ENCODE measurements at places on chromosomes 13 and 19. TPM values are rescaled to one million over a fixed set of nuclear protein-coding genes. Genes with fewer than 3 reads are reported as not detected.
A peak's percentile ranks its signal among the peaks of the same experiment; 100 is the strongest.

DNA sequence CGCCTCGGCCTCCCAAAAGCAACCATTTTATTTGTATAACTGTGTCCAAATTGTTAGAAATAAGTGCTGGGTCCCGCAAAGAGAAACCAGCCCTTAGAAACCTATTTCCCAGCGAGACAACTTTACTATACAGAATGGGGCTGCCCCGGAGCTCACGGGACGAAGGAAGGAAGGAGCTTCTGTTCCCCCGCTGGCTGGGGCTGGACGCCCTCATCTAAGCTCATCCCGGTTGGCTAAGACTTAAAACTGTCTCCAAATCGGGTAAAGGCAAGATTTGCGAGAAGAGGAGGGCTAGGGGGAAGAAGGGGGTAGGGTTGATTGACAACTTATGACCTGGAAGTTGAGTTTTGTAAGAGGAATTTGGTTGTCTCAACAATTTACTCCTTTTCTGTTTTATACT is 12.3 kb upstream of the BSG start:
- no peak for DNase-seq

- no peak for DNase-seq
Measured at GRCh38 chr19:16023146-16023915, 53.0 kb upstream of the TPM4 start.

DNA sequence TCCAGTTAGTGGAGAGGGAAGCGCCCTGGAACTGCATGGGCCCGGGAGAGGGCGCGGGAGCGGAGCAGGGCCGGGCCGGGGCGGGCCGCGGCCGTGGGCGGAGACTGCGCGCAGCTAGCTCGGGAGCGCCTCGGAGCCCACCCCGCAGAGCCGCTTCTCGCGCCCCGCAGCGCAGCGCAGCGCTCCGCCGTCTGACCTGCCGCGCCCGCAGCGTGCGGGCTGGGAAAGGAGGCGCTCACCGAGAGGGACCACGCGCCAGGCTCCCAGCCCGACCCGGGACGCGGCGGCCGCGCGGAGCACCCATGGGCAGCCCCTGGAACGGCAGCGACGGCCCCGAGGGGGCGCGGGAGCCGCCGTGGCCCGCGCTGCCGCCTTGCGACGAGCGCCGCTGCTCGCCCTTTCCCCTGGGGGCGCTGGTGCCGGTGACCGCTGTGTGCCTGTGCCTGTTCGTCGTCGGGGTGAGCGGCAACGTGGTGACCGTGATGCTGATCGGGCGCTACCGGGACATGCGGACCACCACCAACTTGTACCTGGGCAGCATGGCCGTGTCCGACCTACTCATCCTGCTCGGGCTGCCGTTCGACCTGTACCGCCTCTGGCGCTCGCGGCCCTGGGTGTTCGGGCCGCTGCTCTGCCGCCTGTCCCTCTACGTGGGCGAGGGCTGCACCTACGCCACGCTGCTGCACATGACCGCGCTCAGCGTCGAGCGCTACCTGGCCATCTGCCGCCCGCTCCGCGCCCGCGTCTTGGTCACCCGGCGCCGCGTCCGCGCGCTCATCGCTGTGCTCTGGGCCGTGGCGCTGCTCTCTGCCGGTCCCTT is at the start of gene MLNR:
Gene MLNR (plus strand): TSS at position 303 of the 820 bp plus-strand sequence. CDS start 0 bp downstream, at position 303.
- DNase-seq, result no peak

- no peak for DNase-seq
Measured at GRCh38 chr13:21344662-21345176, 114.4 kb downstream of the ZDHHC20 start.

DNA sequence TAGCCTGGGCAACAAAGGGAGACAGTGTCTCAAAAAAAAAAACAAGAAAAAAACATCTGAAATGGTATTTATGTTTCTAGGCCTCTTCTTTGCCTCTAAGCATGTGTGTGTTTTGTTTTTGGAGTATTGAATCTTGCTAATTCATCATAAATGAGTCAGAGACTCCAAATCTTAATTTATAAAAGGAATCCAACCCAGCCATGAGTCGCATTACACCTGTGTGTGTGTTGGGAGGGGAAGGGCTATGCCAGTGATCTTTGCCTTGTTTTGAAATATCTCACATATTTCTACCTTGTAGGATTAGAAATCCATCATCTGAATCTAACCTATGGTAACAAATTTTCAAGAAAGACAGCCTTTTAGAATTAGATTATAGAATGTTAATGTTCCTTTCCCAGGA is 4.0 kb downstream of the ZNF331 start:
- no peak for DNase-seq

- no peak for DNase-seq
Measured at GRCh38 chr13:20828539-20829364, 55.0 kb upstream of the EEF1AKMT1 start.

DNA sequence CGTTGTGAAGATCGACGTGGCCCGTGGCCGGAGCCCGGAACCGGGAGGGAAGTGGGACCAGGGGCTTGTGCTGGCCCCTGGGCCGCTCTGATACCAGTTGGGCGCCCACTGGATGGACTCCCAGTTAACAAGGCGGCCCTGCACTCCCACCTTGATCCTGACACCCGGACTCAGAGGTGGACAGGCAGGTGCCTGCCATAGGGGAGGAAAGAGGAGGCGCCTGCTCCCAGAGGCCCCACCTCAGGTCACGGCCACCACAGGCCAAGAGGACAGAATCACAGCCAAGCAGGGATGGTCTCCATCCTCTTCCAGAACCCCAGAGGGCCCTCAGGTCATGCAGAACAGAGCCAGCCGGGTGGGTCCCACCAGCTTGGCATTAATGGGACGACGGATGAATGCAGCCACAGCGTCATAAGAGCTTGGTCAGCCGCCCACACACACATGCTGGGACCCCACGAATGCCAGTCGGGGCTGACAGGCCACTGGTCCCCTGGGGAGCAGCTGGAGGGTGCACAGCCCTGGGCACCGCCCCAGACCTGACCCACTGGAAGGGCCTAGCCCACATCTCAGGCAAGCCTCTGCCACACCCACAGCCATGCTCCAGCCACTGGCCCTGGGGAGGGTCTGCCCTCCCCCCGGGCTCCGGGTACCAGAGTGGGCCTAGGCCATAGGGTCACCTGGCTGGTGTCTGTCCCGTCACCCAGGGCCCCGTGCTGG is 9.6 kb upstream of the KLF16 start:
- DNase-seq, result no peak

GRCh38 chr19:10603084-10603872 is 16.2 kb upstream of the AP1M2 start:
- DNase-seq, result no peak

- no peak for DNase-seq
Measured at GRCh38 chr19:48874303-48875135, 2.3 kb downstream of the PPP1R15A start.

DNA sequence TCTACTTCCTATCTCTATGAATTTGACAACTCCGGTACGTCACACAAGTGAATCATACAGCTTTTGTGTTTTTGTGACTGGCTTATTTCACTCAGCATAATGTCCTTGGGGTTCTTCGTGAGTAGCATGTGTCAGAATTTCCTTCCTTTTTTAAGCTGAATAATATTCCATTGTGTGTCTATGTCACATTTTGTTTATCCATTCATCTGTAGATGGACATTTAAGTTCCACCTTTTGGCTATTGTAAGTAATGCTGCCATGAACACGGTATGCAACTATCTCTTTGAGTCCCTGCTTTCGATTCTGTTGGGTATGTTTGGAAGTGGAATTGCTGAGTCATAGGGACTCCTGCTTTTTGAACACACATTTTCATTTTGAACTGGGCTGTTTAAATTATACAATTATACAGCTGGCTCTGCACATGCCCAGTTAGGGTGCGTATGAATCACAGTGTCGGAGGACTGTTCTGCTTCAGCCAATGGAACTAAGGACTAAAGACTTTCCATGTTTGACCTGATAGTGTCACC is 43.0 kb upstream of the C13orf42 start:
- peak; percentile 1 for DNase-seq

GRCh38 chr13:42638886-42639285 is 64.9 kb downstream of the TNFSF11 start:
- no peak for DNase-seq

DNA sequence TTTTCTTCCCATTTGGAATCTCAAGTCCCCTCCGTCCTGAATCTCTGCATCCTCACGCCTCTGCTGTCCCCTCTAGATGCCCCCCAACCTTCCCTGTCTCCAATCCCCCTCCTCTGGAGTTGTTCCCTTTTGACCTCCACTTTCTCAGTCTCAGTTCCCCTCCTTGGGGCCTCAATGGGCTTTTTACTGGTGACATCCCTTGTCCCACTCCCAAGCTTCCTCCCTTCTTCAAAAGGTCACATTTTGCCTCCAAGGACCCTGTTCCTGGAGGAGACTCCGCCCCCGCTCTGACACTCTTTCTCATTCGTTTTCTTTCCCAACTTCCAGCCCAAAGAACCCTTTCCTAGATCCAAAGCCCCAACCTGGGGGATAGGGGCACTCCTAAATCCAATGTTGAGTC is 1.0 kb downstream of the AP2S1 start:
- DNase-seq, result no peak

DNA sequence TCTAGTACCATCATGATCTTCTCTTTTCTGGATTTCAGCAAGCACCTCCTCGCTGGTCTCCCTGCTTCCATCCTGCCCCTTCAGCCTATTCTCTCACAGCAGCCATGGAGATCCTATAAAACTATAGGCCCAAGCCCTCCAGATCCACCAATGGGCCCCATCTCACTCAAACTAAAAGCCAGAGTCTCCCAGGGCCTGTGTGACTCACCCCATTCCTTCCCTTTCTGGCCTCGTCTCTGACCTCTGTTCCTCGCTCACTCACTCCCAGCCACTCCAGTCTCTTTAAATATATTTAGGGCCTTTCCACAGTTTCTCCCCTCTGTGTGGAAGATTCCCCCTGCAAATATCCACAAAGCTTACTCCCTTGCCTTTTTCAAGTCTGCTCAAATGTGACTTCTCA is 89.7 kb downstream of the HSPH1 start:
- DNase-seq, result no peak

DNA sequence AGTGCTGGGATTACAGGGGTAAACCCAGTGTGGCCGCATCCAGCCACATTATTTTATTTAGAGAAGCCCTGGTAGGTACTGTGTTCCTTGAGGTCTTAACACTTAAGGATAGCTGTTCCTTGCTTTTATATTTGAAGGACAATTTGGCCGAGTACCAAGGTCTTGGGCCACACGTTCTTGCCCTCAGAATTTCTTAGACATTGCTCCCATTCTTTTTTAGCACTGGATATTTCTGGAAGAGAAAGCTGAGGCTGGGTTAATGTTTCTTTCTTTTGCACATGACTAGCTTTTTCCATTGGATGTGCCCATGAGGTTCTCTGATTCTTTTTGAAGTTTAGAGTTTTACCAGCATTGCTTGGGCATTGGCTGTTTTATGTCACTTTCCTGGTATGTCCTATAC is 5.5 kb upstream of the RNF113B start:
- DNase-seq, result no peak

Gene CPT1C
- 42.1 TPM for total RNA-seq

Gene MEDAG
- 0.78 TPM for total RNA-seq

Gene ZNF600
- 0.31 TPM for total RNA-seq

Gene NCAN
- total RNA-seq, result 161 TPM

Gene RAB20
- total RNA-seq, result 2.5 TPM

Gene CEACAM4
- not detected for total RNA-seq

Gene PLK5
- not detected for total RNA-seq

Gene TGDS
- 7.0 TPM for total RNA-seq

All from occipital lobe (tissue), 3 donors.